AG08396 (cell line): ENCODE measurements at places on chromosomes 4 and X.

DNA sequence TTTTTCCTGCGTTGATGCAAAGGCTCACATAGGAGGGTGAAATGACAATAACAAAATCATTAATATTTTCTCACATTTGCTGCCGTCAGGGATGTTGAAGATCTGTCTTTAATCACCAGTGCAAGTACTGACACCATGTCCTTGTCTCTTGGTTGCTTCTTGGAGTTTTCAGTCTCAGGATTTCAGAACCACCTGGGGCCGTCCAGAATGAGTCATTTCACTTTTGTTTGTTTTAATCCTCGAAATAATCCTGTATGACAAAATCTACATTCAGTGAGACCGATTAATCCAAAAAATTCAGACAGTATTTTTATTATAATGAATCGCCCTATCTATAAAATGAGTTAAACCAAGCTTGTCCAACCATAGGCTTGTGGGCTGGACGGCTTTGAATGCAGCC is 47.2 kb downstream of the NEIL3 start:
- no peak for DNase-seq

GRCh38 chr4:79201971-79202370 is 123.9 kb downstream of the NAA11 start:
- no peak for DNase-seq

GRCh38 chrX:17590892-17591740 is 146.2 kb upstream of the SCML1 start:
- peak; percentile 64 for DNase-seq

- no peak for DNase-seq
These were observed 20.1 kb upstream of the TCEAL4 start for GRCh38 chrX:103565197-103565596.

- DNase-seq: no peak
These were observed 30.9 kb downstream of the PAGE2 start for GRCh38 chrX:55119712-55120111.

- no peak for DNase-seq
These were observed 97.4 kb upstream of the MYOZ2 start for GRCh38 chr4:119038116-119038841.

- no peak for DNase-seq
These were observed 680 bp downstream of the MAEA start for GRCh38 chr4:1290165-1290977.

DNA sequence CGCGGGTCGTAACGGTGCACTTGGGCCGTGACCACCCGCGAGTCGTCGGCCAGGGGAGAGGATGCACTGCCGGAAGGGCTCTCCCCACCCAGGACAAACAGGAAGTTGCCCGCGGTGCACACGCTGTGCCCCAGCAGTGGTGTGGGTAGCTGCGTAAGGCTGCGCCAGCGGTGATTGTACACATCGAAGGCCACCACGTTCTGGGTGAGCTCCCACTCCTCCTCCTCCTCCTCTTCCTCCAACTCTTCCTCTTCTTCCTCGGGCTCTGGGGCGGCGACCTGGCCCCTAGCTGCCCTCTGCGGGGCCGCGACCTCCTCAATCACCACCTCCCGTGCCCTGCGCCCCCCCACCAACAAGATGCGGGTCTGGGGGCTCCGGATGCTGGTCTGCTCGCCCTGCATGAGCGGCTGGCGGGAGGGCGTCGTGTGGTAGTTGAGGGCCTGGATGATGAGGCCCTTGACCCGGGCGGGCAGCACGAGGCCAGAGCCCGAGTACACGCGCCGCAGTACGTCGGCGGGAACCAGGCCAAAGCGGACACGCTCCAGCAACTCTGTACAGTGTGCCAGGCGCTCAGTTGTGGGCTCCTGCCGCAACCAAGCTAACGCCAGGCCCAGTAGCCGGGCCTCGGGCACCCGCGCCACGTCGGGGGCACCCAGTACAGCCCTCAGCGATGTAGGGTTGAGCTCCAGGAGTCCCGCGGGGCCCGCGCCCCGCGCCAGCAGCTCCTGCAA is 1.4 kb downstream of the KLHL34 start:
- no peak for DNase-seq

DNA sequence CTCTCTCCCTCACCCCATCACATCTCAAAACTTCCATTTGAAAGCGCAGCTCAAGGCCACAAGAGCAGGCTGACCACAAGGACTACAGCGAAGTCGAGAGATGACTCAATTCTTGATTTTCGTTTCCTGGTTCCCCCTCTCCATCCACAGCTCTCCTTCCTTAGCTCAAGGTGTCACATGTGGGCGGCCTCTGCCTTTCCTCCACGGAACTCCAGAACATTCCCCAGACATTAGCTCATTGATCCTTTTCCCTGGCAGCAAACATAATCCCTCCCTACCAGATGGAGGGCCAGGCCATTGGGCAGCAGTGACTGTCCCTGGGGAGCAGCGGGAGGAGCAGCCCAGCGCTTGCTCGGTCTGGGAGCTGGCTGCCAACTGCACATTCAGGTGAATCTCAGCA is 56.3 kb downstream of the CCDC149 start:
- peak; percentile 53 for DNase-seq

GRCh38 chr4:83179205-83179604 is 64.7 kb upstream of the PLAC8 start:
- no peak for DNase-seq

- no peak for DNase-seq
These were observed 57.4 kb upstream of the MSN start for GRCh38 chrX:65610040-65610439.

GRCh38 chrX:3268829-3269228 is 77.6 kb downstream of the MXRA5 start:
- no peak for DNase-seq
